ENCODE measurements at places on chromosomes 5 and 9. TPM values are rescaled to one million over a fixed set of nuclear protein-coding genes. Genes with fewer than 3 reads are reported as not detected.

Gene FABP6
- not detected for total RNA-seq

Gene PKD2L2
- total RNA-seq, result not detected

Gene PAEP
- total RNA-seq, result not detected

Gene CNTNAP3B
- 0.57 TPM for total RNA-seq

Gene ADCY2
- not detected for total RNA-seq

Gene MED27
- total RNA-seq, result 24.7 TPM

Gene DIPK1B
- total RNA-seq, result 0.44 TPM

Gene POU5F2
- 1.7 TPM for total RNA-seq

Gene ARAP3
- 6.1 TPM for total RNA-seq

Gene SLC6A3
- total RNA-seq, result not detected

Gene KCNV2
- not detected for total RNA-seq

Gene SLCO4C1
- not detected for total RNA-seq
